Skin of body (tissue), 3 donors: ENCODE measurements at places on chromosomes 16 and 17.
A peak's percentile ranks its signal among the peaks of the same experiment; 100 is the strongest.

- peak; percentile 70 for DNase-seq
Measured at GRCh38 chr17:20908313-20909267, 134.2 kb downstream of the USP22 start.

GRCh38 chr16:57483725-57484514 is 2.4 kb downstream of the DOK4 start:
- DNase-seq, result no peak

GRCh38 chr17:1714427-1714979 is 4.3 kb upstream of the TLCD2 start:
- DNase-seq, result peak; percentile 94

GRCh38 chr17:9232591-9233270 is 211.4 kb downstream of the NTN1 start:
- peak; percentile 62 for DNase-seq

DNA sequence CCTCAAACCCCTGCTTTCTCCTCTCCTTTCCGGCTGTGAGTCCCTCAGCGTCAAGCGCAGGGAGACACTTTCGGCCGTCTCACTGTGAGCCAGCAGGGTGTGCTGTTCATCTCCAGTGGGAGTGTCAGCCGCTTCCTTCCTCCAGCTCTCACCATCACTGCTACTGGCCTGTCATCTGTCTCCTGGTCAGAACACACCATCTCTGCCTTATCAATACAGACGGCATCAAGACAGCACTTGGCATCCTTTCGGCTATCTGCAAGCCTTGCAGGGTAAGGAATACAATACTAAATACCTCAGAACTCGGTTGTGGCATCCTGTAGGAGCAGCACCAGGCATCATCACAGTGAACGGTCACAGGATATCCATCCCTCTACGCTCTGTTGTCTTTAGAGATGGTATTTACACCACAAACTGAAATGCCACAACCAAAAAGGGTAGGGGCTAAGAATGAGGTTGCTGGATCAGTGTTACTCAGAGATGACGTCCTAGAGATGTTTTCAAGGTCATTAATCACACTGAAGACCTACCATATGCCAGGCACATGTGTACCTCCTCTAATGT is 20.7 kb upstream of the CMTM4 start:
- DNase-seq, result no peak

GRCh38 chr16:10895053-10895946 is 18.3 kb downstream of the CIITA start:
- no peak for DNase-seq

DNA sequence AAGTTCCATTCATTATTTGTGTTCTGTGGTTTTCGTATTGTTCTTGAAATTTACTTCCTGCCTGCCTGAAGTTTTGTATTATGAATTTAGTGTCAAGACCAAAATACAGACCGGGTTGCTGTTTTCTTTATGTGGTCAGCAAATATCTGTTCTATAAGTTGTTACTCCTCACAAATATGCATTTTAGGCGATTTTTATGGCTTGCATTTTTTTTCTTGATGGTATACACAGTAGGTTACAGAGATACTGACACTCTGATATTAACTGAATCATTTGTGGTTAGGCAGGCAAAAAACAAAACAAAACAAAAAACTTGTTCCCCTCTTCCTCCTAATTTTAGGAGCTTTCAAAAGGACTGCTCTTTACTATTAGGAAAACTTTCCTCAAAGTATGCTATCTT is 52.6 kb downstream of the BCAS3 start:
- DNase-seq, result no peak

GRCh38 chr16:86151239-86151851 is 252.4 kb downstream of the IRF8 start:
- DNase-seq, result no peak

DNA sequence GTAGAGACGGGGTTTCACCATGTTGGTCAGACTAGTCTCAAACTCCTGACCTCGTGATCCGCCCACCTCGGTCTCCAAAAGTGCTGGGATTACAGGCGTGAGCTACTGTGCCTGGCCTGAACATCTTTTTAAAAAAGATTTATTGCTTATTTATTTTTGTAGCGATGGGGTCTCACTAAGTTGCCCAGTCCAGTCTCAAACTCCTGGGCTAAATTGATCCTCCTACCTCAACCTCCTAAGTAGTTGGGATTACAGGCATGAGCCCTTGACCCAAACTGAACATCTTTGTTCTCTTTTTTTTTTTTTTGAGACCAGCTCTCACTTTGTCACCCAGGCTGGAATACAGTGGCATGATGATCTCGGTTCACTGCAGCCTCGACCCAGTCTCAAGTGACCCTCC is 27.5 kb downstream of the DDX19A start:
- no peak for DNase-seq

GRCh38 chr17:41009936-41010335 is 1.0 kb upstream of the KRTAP3-1 start:
- no peak for DNase-seq

DNA sequence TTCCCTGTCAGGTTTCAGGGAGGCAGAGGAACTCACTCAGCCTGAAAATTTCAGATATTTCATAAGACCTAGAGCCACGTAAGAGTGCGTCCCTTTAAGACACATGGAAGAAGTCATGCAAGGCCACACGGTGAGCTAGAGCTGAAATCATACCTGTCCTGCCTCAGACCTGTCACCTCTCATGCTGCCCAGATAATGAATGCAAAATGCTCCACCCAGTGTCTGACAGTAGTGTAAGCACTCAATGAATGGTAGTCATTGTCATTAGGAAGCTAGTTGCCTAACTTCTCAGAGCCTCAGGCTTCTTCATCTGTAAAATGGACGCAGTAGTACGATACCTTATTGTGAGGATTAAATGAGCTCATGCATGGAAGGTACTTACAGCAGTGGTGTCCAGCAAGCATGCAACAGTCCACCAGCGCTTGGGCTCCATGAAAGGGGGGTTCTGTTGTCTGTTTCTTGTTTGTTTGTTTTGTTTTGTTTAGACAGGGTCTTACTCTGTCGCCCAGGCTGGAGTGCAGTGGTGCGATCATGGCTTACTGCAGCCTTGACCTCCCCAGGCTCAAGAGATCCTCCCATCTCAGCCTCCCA is 60.7 kb downstream of the WSB1 start:
- no peak for DNase-seq

- no peak for DNase-seq
Measured at GRCh38 chr16:85612191-85612800, 826 bp upstream of the GSE1 start.

DNA sequence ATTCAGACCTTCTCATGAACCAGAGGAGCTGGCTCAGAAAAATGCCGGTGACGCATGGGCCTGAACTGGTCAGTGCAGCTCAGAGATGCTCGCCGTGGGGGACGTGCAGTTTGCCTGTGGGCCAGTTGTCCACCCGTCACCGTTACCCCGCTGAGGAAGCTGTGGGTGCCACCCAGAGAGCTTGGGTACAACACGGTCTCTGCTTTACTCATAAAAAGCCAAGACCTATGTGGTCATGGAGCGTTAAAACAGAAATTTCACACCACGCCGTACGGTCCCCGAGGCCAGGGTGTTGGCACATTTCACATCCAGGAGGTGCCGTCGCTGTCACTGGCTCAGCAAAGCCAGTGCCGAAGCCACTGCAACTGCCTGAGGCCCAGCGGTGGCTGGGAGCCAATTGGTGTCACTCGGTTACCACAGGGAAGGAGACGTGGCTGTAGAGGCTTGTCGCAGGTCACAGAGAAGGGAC is 120.9 kb downstream of the METRNL start:
- no peak for DNase-seq

DNA sequence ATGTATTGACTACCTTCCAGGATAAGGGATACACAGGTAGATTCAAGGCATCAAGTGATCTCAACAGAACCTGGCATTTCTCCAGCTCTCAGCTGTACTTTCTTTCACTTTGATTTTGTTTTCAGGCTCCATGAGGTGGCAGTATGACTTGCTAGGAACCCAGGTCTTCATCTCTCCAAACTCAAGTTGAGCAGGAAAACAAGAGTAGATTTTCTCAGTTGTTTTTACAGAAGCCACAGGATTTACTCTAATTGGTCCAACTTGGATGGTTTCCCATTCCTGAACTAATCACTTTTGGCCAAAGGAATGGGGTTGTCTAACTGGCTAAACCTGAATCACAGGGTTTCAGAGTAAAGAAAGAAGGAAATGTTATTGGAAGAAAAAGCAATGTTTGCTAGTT is 146.6 kb downstream of the TRIM37 start:
- DNase-seq, result no peak

GRCh38 chr17:19728084-19728495 is 11.7 kb upstream of the SLC47A2 start:
- peak; percentile 58 for DNase-seq

- DNase-seq, result no peak
Measured at GRCh38 chr17:5044630-5045029, 9.4 kb upstream of the SLC52A1 start.

DNA sequence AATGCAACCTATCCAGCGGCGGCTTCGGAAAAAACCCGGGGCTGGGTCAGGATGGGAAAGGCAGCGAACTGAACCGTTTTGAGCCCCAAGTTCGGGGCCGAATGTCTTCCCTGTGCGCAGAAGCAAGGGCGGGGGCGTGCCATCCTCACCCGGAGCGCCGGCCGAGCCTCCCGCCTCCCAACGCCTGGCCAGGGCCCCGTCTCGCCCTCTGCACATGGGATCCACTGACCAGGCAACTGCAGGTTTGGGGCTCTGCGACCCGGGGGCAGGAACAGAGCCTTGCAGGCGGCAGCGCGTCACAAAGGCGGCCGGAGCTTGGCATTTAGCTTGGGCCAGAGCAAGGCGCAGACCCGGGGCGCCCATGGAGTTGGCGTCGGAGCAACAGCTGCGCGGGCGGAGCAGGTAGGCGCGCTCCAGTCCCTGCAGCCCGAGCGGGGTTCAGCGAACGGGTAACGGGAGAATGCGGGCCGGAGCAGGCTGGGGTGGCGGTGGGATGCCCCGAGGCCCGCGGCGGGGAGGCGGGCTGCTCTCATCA is at the start of gene FBXO39:
Gene FBXO39 (plus strand): TSS at position 345 of the 535 bp plus-strand sequence. CDS start 3,654 bp downstream, outside the sequence.
- no peak for DNase-seq

GRCh38 chr16:81715358-81716196 is 63.5 kb upstream of the PLCG2 start:
- DNase-seq, result peak; percentile 12

- peak; percentile 80 for DNase-seq
Measured at GRCh38 chr17:77734371-77735080, 224.0 kb upstream of the TNRC6C start.

- DNase-seq, result no peak
Measured at GRCh38 chr16:8667492-8667891, 6.9 kb upstream of the ABAT start.

DNA sequence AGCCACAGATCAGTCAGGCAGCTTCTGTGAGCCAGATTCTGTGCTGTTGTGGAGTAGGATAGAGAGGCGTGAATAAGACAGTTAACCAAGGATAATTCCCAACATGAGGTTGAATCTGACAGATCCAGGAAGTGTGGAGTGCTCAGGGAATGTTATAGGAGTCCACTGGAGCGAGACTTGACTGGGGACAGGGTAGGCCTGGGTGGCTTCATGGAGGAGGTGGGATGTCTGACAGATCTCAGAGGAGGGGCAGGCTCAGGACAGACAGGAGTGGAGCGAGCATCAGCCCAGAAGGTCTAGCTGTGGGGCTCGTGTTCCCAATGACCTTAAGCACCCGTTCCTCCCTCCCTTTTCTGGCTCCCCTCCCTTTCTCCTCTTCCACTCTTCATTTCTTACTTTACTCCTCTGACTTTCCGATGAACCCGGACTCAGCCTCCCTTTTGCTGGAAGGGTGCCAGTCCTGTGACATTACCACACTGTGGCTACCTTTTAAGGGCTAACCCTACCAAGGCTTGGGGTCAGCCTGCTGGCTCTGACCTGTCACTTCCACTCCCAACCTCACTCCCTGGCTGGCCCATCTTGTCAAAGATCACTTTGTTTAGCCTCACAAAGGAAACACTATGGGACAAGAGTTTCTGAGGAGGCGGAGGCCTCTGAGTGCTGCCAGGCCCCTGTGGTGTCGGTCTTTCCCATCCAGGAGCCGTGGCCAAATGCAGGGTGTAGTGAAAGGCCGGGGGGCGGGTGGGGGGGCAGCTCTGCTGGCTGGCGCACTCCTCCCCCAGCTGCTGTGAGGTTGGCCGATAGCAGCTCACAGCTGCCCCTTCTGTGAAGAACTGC is 28.5 kb upstream of the EFCAB13 start:
- DNase-seq, result no peak

DNA sequence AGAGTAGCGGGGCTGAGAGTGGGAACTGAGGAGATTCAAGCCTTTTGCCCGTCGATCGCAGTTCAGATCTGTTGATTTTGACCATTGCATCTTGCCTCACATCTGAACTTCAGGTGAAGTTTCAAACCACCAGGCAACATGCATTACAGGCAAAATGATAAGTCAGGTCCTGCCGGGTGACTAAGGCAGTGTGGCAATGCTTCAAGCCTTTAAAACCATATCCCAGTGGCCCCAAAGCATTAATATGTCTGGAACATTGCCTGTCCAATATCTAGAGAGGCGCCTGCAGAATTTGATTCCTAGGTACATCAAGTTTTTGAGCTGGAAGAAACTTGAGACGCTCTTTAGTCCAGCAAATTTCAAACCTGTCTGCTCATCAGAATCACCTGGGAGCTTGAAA is 502.8 kb downstream of the MAF start:
- DNase-seq, result no peak

DNA sequence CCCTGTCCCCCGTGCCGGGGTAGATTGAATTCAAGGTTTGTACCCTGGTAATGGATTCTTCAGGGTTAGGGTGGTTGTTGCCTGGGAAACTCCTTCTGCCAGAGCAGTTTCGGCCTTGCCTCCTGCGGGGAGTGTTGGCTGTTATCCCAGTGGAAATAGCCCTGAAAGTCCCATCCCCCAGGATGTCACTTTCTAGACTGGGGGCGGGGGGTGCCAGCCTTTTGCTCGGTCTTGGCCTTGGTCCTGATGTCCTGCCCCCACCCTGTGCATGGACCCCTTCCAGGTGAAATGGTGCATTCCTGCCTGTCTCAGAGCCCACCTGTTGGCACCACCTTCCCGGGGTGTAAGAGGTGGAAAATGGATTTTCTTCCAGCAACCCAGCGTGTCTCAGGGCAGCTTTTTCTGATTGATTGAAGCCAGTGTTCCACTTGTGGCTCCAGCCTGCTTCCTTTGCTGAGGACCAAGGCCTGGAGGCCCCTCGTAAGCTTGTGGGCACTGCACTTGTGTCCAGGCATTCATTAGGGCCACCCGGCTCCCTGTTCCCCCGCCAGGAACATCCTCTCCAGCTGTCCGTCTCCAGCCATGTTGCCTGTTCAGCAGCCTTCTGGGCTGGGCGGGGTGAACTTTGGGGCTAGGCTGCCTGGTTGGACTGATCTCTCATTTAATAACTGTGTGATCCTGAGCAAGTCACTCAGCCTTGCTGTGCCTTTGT is 25.6 kb downstream of the MGAT5B start:
- DNase-seq, result no peak
